Tibial nerve (tissue), 4 donors: ENCODE measurements at places on chromosomes 12 and 14.

- peak overlapping the region; percentile 98 for H3K27ac ChIP-seq
- H3K36me3 ChIP-seq = no peaks in the 10 kb centered on the region
- peaks cover 67% of the 10 kb centered on the region for H3K4me1 ChIP-seq
- no peak overlapping the region for H3K4me3 ChIP-seq
These were observed 8.3 kb downstream of the PXN start for GRCh38 chr12:120257041-120257821.

DNA sequence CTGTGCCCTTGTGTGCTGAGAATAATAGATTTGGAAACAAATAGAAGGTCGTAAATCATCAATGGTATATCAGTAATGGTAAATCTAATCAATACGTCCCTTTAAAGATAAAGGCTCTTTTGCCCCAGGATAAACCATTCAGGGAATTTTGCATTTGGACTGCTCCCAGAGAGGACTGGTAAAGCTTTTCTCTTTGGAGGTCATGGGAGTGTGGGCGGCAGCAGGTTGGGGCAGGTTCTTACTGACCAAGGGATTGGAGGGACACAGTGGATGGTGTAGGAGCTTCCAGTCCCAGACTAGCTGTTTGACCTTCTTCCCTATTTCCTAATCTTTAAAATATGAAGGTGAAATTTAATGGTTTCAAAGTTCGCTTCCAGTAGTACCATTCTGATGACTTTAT lies 87.8 kb upstream of the NTF3 start:
- no peak overlapping the region for H3K4me3 ChIP-seq
- no peaks in the 10 kb centered on the region for H3K4me1 ChIP-seq
- H3K27me3 ChIP-seq = no peaks in the 10 kb centered on the region
- DNase-seq = no peak

GRCh38 chr12:49093792-49094159 lies 825 bp downstream of the DHH start:
- peak overlapping the region; percentile 76 for H3K27ac ChIP-seq
- DNase-seq = no peak
- H3K4me3 ChIP-seq = peak overlapping the region; percentile 42
- no peaks in the 10 kb centered on the region for H3K36me3 ChIP-seq
- peaks cover 48% of the 10 kb centered on the region for H3K27me3 ChIP-seq

DNA sequence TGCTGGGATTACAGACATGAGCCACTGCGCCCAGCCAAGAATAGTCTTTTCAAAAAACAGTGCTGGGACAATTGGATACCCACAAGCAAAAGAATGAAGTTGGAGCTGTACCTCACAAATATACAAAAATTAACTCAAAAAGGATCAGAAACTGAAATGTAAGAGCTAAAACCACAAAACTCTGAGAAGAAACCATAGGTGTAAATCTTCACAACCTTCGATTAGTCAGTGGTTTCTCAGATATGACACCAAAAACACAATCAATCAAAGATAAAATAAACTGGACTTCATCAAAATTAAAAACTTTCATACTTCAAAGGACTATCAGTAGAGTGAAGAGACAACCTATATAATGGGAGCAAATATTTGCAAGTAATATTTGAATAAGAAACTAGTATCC lies 35.3 kb downstream of the SLC25A47 start:
- H3K4me3 ChIP-seq = no peak overlapping the region
- H3K4me1 ChIP-seq = no peaks in the 10 kb centered on the region
- no peaks in the 10 kb centered on the region for H3K27me3 ChIP-seq
- H3K36me3 ChIP-seq = peaks cover 96% of the 10 kb centered on the region

DNA sequence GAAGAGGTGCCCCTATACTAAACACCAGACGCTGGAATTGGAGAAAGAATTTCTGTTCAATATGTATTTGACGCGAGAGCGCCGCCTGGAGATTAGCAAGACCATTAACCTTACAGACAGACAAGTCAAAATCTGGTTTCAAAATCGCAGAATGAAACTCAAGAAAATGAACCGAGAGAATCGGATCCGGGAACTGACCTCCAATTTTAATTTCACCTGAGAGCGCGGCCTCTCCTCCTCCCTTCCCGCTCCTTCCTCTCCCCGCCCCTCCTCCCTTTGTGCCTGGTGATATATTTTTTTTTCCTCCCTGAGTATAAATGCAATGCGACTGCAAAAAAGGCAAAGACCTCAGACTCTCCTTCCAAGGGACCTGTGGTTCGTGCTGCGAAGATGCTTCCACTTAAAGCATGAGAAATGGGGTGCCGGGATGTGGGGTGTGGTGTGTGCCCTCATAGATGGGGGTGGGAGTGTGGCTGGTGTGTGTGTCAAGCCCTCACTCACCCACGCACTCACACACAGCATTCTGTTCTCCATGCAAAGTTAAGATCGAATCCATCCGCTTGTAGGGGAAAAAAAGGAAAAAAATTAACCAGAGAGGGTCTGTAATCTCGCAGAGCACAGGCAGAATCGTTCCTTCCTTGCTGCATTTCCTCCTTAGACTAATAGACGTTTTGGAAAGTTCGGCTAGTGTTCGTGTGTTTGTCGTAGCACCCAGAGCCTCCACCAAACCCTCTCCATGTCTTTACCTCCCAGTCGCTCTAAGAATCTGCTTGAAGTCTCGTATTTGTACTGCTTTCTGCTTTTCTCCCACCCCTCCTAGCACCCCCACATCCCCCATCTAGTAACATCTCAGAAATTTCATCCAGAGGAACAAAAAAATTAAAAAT lies 4.5 kb downstream of the HOXC10 start:
- H3K4me3 ChIP-seq = no peak overlapping the region
- H3K36me3 ChIP-seq = no peaks in the 10 kb centered on the region
- no peaks in the 10 kb centered on the region for H3K27me3 ChIP-seq
- no peak overlapping the region for H3K27ac ChIP-seq
- H3K4me1 ChIP-seq = no peaks in the 10 kb centered on the region

GRCh38 chr12:52045794-52046199 lies 5.4 kb upstream of the NR4A1 start:
- no peak overlapping the region for H3K4me3 ChIP-seq
- peak overlapping the region; percentile 83 for H3K27ac ChIP-seq
- H3K27me3 ChIP-seq = no peaks in the 10 kb centered on the region

- H3K27ac ChIP-seq = no peak overlapping the region
- H3K36me3 ChIP-seq = no peaks in the 10 kb centered on the region
- H3K4me1 ChIP-seq = no peaks in the 10 kb centered on the region
- no peaks in the 10 kb centered on the region for H3K27me3 ChIP-seq
These were observed 60.0 kb upstream of the DIO3 start for GRCh38 chr14:101501341-101501740.

DNA sequence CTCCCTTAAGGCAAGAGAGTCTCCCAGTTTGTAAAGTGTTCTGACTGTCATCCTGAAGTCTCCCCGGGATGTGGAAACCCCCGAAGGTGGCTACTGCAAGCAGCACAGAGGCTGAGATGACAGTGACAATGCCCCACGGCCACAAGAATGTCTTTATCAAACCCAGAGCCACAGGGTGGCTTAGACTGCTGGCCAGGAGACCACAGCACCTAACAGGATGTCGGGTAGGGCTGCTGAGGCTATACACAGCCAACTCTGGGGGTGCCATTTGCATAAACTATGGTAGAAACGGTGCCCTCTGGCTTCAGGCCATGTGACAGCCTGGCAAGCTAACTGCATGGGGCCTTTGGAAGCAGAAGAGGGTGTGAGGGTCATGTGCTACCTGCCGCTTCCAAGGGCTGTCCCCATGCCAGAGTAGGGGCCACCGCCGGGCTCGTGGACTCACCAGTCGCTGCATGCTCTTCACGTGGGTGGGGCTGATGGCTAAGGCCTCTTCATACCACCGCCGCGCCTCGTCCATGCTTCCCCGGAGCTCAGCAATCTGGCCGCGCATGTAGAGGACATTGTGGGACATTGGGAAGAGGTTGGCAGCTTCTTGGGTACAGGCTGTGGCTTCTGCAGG lies 180.9 kb downstream of the CALM1 start:
- DNase-seq = no peak
- H3K27me3 ChIP-seq = no peaks in the 10 kb centered on the region
- H3K4me3 ChIP-seq = no peak overlapping the region
- H3K36me3 ChIP-seq = no peaks in the 10 kb centered on the region
- H3K27ac ChIP-seq = no peak overlapping the region

GRCh38 chr14:99230208-99231151 lies 41.5 kb downstream of the BCL11B start:
- H3K4me1 ChIP-seq = peaks cover 14% of the 10 kb centered on the region
- no peaks in the 10 kb centered on the region for H3K27me3 ChIP-seq
- no peak overlapping the region for H3K27ac ChIP-seq

DNA sequence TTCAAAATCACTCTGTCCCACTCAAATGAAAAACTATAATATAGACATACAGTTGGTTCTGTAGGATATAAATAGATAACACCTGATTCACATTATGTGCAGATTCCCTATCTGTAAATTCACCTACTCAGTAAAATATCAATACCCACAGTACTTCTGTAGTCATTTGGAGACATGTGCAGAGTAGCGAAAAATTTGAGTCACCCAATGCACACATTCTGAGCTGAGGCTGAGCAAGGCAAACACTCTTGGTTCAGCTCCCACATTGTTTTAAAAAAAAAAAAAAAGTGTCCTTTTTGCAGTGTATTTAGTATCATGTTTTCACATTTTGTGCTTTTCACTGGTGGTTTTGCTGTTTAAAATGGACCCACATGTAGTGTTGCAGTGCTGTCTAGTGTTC lies 27.3 kb upstream of the BBS10 start:
- peaks cover 69% of the 10 kb centered on the region for H3K36me3 ChIP-seq
- H3K4me3 ChIP-seq = no peak overlapping the region
- no peaks in the 10 kb centered on the region for H3K27me3 ChIP-seq
- H3K27ac ChIP-seq = no peak overlapping the region
- H3K4me1 ChIP-seq = no peaks in the 10 kb centered on the region

DNA sequence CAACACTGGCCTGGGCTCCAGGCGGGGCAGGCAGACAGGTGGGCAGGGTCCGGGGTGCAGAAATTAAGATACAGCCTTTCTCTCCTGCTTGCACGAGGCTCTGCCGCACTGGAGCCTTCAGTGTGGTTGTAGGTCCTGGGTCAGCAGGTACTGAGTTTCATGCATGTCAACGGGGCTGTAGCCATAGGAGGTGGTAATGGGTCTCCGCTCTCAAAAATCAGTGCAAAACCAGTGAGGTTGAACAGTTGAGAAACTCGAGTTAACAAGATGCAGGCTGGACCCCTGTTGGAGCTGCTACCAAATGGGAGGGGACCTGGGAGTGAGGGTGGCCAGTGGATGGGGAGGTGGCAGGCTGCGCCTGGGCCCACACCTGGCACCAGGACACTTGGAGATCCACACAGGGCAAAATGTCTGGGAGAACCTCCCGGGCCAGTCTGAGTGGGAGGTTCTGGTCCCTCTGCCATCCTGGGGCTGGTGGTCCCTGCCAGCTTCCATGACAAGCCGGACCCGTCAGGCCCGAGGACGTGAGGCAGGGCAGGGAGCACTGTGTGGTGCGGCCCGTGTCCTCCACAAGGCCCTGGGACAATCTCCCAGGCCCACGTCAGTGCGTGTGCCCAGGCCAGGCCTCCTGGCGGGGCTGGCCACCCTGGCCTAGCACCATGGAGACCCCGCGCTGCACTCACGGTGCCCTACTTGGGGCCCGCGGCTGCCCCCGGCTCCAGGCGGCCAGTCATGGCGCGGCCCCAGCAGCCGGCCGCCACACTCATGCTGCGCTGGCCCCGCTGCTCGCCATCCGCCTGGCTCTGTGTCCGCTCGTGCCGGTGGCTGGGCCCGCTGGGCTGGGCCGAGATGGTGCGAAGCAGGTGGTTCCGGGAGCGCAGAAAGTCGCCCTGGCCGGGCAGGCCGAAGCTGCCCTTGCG lies 5.1 kb downstream of the ARL6IP4 start:
- DNase-seq = no peak
- H3K4me3 ChIP-seq = no peak overlapping the region
- no peaks in the 10 kb centered on the region for H3K27me3 ChIP-seq
